ENCODE measurements at places on chromosomes 12 and 14.

- peak; percentile 42 for DNase-seq
These were observed 353.7 kb downstream of the APAF1 start for GRCh38 chr12:98998697-98999299.

GRCh38 chr12:72275526-72275925, 3.4 kb downstream of the TRHDE start:
- no peak for DNase-seq

- DNase-seq: peak; percentile 28
These were observed 527.2 kb downstream of the FLRT2 start for GRCh38 chr14:86057018-86057667.

DNA sequence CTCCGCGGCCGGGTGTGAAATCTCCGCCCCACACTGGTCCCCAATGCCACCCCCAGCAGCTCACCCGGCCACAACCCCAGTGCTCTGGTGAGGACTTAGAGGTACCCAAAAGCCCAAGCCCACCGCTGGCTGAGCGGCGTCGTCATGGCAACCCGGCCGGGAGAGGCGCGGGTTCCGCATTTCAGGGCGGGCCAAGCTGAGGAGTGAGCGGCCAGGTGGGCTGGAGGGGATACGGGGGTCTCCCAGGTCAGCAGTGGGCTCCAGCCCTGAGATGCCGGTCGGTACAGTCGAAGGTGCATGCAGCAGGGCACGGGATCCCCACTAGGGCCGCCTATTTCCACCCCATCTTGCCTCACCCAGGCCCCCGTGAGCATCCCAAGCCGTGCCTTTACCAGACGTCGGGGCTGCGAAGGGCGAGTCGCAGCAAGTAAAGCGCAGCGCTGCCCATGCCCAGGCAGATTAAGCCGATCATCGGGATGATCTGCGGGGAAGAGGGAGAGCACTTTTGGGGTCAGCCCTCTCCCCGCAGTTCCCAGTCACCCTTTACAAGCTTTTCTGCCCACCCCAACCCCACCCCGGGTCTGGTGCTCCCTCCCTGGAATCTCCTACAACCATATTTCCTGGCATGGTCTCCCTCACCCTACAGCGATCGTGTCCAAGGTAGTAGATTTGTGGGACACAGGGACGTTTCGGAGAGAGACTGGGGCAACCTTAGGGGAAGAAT, 6.9 kb downstream of the SHMT2 start:
- DNase-seq: no peak

DNA sequence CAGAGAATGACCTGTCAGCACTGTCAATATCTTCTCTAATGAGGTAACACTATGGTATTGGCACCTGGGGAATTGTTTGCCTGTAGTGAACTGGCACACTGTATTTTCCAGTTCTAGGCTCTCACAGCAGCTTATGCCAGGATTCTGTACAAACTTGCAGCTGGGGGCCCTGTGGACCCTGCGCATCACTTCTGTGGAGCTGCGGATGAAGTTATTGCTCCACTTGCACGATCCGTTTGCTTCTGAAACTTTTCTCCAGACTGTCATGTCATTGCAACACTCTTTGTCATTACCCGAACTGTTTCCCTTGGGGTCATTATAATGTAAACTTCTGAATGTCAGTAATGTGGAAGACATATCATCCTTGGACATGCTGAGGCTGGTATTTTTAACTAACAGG, 3.9 kb downstream of the RNASE11 start:
- DNase-seq: no peak

- DNase-seq: peak; percentile 89
These were observed 113.7 kb upstream of the NCOR2 start for GRCh38 chr12:124680863-124681778.

GRCh38 chr12:76520348-76520747, 39.2 kb downstream of the OSBPL8 start:
- no peak for DNase-seq

GRCh38 chr14:33679461-33680225, 271.2 kb downstream of the EGLN3 start:
- peak; percentile 87 for DNase-seq

DNA sequence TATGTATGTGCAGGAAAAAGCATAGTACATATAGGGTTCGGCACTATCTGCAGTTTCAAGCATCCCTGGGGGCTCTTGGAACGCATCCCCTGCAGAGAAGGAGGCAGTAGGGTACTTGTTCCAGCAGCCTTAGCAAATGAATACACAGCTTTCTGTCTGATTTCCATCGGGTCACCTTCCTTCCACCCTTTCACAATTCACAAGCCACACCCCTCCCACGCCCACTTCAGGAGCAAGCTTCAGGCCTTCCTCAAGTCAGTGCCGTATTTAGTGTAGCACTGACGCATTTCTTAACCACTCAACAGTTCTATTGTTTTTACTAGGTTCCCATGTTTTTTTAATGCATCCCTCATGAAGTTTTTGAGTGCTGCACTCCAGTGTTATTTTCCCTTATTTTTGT, 64.2 kb downstream of the CLMN start:
- peak; percentile 89 for DNase-seq

GRCh38 chr14:69137416-69137815, 15.5 kb downstream of the DCAF5 start:
- DNase-seq: no peak

- no peak for DNase-seq
These were observed 26.9 kb downstream of the SIX1 start for GRCh38 chr14:60622210-60622916.

DNA sequence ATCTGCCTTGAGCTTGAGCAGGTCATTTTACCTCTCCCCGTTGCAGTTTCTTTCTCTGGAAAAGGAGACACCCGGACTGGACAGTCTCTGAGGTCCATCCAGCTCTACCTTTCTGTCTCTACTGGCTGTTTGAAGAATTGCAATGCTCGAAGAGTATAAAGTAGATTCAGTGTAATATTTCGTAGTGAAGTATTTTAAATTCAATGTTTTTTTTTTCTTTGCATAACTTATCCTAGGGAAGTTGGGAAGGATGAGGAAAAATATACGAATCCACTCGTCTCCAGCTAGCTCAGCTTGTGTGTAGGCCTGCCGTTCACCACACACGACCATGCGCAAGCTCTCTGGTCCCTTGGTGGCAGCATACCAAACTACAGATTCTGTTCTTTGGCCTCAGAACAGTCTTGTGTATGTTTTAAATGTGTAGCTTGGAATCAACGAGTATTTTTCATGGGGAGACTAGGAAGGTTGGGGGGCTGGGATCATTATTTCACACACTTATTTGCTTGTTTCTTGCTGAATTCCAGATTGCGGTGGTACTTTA, 307.9 kb downstream of the CACNA1C start:
- no peak for DNase-seq

- DNase-seq: peak; percentile 77
These were observed 6.3 kb upstream of the NYNRIN start for GRCh38 chr14:24392325-24393091.

DNA sequence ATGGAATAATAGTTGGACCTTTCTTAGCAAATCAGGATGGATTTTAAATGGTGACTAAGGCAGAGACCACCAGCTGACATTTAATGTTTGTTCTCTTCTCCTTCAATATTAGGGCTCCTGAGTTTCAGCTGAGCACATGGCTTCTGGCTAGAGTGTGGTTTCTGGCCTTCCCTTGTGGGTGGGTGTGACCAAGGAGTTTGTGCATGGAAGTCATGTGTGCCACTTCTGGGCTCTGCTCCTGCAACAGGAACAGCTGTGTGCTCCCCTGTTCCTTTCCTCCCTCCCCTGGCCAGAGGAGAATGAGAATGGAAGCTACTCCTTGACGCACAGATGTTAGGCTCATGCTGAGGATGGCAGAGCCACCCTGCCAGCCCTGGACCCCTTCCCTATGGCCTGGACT, 44.2 kb downstream of the CCDC175 start:
- no peak for DNase-seq

DNA sequence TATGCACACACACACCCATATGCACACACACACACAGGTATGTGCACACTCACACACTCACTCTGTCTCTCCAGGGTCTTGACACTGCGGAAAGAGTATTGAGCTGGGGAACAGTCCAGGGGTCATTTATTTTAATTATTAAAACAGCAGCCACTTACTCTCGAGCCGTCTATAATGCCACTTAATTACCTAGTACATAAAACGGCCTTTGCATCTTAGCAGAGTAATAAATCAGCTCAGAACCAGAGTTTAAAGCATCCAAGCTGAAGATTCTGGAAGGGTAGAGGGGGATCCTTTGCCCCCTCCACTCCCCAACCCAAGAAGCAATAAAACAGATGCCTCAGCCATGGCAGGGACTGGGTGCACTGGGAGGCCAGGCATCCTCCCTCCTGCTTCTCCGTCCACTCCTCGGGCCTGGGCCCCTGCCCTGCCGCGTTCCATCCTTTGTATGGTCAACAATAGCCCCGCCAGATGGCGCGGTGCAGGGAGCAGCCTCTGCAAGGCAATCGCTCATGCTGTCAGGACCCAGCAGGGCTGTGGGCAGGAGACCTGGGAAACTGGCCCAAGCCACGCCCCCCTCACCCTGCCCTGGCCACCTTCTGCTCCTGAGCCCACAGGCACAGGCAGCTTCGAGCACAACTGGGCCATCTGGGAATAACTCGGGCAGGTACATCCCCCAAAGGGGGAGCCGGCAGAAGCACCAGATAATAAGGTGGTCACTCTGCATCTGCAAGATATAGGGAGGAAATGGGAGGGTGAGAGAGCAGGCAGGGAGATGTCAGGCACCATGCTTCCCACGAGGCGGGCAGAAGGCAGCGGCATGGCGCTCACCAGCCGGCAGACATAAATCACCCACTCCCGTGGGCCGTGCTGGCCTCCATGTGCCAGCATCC, 40.9 kb downstream of the CCDC85C start:
- DNase-seq: peak; percentile 87

- DNase-seq: no peak
These were observed 37.5 kb downstream of the EID3 start for GRCh38 chr12:104340925-104341611.

DNA sequence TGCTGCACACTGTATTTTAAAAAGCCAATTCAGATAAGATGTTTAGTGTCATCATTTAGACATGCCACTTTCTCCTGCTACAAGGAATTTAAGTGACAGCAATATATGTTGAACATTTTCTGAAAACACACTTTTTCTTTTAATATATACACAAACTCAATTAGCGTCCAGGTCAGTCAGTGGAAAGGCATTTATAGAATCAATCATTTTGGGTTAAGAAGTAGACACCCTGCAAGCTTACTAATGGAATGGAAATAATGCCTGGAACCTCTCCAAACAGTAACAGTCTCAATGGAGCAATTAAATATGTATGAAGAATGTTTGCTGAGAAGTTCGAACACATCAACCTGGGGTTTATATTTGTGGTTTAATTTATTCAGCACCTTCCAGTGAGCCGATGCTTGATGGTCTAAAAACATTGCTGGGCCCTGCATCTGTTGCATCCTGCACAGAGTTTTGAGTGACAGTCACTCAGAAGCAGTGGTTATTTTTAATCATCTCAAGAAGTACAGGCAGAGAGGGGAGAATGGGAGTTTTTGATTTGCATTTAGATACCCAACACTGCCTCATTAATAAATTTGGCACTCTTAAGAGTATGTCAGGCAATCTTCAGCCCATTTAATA, 410.7 kb downstream of the TMEM117 start:
- no peak for DNase-seq

DNA sequence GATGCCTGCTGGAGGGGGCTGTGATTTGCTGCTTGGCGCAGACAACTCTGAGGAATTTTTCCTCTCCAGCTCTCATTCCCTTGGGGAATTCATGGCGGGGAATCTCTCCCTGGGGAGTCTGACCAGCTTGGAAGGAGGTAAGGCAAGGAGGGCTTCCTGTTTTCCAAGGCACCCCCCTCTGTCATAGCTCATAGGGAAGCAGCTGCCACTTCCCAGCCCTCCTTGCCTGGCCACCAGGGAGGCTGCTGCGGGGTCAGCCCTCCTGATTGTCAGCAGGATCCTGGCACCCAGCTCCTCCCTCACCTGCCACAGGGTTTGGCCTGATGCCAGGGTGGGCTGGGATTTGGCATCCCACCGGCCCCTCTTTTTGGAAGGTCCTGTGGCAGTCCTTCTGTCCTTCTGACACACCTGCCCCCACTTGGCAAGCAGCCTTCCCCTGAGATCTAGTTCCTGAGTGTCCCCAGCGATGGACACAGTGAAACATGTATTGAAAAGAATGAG, 74.9 kb downstream of the TSPAN9 start:
- no peak for DNase-seq

- DNase-seq: no peak
These were observed 283.4 kb upstream of the ATP2B1 start for GRCh38 chr12:89991807-89992590.

GRCh38 chr12:12538535-12538934, 24.1 kb downstream of the DUSP16 start:
- no peak for DNase-seq

DNA sequence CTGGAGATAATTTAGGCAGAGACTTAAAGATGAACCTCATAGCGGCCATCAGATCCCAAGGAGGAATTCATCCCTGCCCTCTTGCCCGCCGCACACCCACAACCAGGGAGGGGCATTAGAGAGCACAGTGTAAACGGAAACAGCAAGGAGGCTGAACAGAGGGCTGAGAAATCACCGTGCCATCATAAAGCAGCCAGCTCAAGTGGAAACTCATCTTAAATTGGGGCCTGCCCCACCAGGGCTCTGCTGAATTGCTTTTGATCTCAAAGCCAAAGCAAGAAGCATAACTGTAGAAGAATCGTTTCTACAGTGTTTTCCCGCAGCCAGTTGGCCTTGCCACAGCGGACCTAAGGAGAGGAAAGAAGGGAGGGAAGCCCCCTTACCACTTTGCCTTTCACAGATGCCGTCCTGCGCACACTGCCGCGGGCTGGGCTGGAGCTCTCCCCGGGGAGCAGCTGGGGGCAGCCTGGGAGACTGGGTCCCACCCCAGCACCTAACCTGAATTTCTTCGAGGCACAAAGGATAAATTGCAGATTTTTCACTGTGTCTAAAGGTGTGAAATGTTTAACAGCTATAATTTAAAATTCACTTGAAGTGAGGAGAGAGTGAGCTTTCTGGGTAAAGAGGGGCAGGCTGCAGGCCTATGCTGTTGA, 51.8 kb upstream of the MMP17 start:
- no peak for DNase-seq

DNA sequence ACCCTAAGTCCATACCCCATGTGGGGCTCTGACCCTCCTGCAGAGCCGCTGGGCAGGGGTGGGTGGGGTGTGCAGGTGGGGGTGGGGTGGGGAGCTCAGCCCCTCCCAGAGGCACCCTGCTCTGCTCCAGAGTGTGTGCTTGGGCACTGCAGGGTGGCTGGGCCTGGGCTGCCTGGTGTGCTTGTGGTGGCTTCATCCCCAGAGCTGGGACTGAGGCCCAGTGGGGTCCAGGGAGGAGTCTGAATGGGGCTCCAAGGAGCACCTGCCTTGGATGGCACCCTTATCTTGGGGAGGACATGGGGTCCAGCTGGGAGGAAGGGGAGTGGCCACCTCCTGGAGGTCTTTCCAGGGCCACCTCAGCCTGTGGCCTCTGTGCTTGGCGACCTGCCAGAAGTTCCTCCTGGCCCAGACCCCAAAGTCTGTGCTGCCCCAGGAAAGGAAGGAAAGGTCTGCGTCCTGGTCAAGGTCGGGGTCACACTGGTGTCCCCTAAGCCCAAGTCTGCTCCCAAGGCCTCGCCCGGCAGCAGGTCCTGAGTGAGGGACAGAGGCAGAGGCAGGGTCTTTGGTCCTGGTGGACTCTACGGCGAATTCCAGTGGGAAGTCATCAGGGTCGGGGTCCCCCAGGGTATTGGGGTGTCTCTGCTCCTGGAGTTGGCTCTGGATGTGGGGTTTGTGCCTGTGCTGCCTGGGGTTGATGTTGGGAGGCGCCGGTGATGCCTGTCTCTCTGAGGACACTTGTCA, 373.4 kb downstream of the TMEM121 start:
- no peak for DNase-seq
